H9 (cell line): ENCODE measurements at places on chromosomes 16 and 17.

DNA sequence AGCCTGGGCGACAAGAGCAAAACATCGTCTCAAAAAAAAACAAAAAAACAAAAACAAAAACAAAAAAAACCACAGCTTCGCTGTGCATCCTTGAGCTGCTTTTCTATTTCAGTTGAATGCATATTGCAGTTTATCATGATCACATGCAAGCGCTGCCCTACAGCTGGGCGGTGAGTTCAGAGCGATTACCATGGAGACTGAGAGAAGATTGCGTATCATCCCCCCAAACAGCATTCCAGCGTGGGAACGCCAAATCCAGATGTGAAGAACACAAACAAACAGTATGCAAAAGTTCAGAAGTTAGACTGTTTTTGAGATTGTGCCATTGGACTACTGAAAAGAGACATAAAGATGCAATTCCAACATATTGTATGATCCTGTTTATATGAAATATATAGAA, 15.1 kb upstream of the SLC52A1 start:
- no peak for DNase-seq

GRCh38 chr16:89733322-89733721, 12.0 kb downstream of the ZNF276 start:
- DNase-seq = no peak

GRCh38 chr17:74280093-74280513, 6.1 kb downstream of the DNAI2 start:
- no peak for DNase-seq

GRCh38 chr17:52120465-52120864, 38.0 kb downstream of the CA10 start:
- DNase-seq = no peak

- no peak for DNase-seq
These were observed 218.8 kb downstream of the KATNIP start for GRCh38 chr16:27768651-27769272.
